ENCODE measurements at places on chromosomes 5 and 9.

GRCh38 chr5:41747708-41748107 lies 122.5 kb downstream of the OXCT1 start:
- DNase-seq = no peak

DNA sequence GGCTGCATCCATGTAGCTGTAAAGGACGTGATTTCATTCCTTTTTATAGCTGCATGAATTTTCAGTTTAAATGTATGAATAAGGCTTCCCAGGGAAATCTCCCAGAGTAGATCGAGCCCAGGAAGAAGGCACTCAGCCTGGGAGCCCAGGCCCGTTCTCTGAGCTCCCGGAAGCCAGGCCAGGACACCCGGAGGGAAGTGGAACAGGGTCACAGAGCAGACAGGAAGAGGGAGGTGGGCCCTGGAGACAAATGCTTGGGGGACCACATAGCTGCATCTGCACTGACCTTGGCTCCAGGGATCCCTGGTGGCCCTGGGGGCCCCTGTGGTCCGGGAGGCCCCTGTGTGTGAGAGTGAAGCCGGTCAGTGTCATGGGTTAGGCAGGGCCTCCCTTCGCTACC lies 19.7 kb upstream of the PHYKPL start:
- DNase-seq = no peak

DNA sequence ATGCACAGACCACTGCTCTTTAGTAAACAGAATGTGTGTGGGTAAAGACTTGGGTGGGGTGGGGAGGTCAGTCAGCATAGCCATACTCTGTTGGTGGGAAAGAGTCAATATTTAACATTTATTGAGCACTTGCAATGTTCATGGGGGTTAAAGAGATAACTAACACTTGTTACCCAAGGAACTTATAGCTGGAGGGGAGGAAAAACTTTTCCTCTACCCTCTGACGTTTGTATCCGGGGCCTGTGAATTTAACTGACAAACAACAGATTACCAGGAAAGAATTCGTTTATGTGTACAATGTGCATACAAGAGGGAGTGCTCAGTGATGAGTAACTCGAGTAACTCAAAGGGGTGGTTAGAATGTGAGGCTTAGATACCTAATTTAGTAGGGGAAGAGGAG lies 6.8 kb upstream of the CLINT1 start:
- DNase-seq = no peak

- no peak for DNase-seq
Measured at GRCh38 chr9:33466565-33467495, 6.9 kb downstream of the NOL6 start.

GRCh38 chr5:151151263-151151660 lies 6.3 kb downstream of the ANXA6 start:
- DNase-seq = no peak

DNA sequence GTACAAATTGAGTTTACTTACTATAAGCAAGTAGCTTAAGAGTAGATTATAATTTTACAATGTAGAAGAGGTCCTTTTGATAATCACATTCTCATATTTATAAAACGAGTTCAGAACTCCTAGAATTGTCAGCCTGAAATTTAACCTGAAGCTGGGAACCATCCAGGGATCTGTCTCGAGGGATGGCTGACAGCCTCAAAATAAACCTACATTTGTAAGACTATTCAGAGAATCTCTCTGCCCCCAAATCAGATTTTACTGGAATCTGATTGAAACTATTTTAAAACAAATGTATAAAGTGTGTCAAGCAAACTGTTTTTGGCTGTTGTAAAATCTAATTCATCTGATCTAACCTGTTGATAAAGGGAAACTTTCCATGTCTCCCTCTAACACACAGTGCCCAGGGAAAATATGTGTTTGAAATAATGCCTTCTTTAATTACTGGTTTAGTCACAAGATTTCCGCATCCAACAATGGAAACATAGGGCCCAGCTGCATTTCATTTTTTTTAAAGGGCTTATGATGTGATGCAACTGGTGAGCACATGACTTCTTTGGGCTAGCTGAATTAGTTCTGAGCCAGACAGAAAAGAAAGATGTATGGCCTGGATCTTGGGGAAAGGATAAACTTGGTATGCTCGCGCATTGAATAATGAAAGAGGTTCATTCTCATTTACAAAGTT lies 30.3 kb downstream of the SLC25A46 start:
- no peak for DNase-seq

Measured in NCI-H1417 treated with DMSO at 0.1 percent for 48 hours (cell line).